ENCODE measurements at places on chromosomes 2 and 18. TPM values are rescaled to one million over a fixed set of nuclear protein-coding genes. Genes with fewer than 3 reads are reported as not detected.

- DNase-seq = peak; percentile 51
Observed at GRCh38 chr2:158795195-158795924, at the start of gene DAPL1. DAPL1 (plus strand) TSS chr2:158795317; CDS start chr2:158795373, 56 bp downstream.

DNA sequence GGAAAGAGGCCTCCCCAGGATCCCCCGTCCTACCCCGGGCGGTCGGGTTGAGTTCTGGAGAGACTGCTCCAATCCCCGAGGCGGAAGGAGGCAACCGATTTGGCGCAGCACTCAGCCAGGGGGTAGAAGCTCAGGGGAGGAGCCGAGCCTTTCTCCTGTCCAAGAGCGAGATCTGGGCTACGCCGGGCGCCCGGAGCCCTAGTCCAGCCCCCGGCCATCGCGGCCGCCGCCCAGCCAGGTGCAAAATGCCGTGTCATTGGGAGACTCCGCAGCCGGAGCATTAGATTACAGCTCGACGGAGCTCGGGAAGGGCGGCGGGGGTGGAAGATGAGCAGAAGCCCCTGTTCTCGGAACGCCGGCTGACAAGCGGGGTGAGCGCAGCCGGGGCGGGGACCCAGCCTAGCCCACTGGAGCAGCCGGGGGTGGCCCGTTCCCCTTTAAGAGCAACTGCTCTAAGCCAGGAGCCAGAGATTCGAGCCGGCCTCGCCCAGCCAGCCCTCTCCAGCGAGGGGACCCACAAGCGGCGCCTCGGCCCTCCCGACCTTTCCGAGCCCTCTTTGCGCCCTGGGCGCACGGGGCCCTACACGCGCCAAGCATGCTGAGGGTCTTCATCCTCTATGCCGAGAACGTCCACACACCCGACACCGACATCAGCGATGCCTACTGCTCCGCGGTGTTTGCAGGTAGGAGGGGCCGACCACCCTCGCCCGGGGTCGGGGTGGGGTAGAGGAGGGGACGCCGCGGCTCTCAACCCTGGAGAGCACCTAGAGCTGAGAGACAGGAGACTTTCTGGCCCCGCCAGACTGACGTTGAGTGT, at the start of gene DYSF:
DYSF (plus strand) TSS at position 158 of the 817 bp plus-strand sequence.
- peak; percentile 89 for DNase-seq

DNA sequence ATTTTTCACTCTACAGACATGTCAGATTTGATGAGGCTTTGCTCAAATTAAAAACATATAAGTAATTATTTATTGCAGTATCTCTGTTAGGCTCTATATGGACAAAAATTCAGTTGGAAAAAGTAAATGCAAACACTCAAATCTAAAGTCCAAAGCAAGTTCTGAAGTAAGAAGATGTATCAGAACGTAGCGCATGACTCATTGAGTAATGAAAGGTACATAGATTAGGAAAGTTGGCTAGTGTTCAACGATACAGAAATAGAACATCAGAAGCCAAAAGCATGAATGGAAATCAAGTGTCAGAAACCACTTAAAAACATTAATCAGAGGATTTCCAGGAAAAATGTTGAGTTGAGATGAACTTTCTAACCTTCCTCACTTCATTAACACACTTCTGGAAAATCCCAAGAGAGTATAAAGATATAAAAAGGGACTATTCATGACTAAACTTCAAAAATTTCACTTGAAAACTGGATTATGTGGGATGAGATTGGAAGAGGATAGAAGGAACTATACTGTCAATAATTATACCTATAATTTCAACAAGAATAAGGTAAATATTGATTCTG, 494.1 kb downstream of the LRRTM4 start:
- DNase-seq = no peak

Gene CPLX4
- not detected for total RNA-seq

- DNase-seq = peak; percentile 35
Observed at GRCh38 chr2:169768262-169768995, 30.2 kb upstream of the SSB start.

DNA sequence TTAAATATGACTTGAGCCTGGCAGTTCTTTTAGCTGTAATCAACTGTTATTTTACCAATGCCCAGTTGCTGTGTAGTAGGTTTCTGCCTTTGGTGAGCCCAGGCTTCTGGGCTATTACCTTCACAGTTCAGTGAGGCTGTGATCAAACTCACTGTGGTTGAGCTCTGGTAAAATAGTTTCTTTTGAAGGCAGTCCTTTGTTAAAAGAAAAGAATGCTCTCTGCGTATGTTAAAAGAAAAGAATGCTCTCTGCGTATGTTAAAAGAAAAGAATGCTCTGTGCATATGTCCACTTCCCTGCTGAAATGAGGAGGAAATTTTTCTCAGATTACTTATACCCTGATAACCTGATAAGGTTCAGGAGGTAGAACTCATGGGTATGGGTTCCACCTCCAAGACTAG, 244.3 kb downstream of the RNF144A start:
- no peak for DNase-seq

All from H7 (cell line).